Stimulated activated CD4-positive, alpha-beta T cell treated with anti-CD3 and anti-CD28 coated beads, Interleukin-4, amount 100 ng/mL, for 4 hours (primary cell): ENCODE measurements at places on chromosomes 6 and 20.

- no peak for DNase-seq
Measured at GRCh38 chr6:47446669-47447330, 30.8 kb upstream of the CD2AP start.

DNA sequence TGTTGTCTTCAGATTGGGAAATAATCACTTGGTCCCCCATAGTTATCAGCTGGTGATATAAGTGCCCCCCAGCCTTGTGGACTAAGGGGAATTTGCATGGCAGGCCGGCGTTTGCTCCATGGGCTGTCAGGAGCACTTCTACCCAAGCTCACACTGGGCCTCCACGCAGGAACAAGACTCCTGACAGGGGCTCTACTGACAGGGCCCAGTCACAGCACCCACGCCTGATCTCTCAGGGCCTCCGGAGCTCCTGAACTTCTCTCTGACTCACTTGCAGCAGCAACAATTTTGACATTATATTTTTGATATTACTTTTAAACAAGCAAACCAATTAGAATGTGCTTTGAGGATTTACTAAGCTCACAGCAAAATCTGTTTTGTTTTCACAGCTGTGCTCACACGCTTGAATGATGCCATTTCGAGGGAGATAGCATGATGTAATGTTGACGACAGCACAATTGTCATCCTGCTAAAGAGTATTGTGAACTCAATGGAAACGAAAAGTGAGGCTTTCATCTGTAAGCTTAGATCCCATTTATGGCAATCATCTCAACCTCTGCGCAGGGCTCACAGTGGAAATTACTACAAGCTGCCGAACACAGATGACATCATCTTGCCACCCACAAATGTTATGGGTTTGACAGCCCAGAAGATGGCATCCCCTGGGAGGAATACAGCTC, 28.7 kb upstream of the TXNDC5 start:
- DNase-seq = no peak

GRCh38 chr6:90386399-90387382, 90.0 kb upstream of the BACH2 start:
- no peak for DNase-seq

DNA sequence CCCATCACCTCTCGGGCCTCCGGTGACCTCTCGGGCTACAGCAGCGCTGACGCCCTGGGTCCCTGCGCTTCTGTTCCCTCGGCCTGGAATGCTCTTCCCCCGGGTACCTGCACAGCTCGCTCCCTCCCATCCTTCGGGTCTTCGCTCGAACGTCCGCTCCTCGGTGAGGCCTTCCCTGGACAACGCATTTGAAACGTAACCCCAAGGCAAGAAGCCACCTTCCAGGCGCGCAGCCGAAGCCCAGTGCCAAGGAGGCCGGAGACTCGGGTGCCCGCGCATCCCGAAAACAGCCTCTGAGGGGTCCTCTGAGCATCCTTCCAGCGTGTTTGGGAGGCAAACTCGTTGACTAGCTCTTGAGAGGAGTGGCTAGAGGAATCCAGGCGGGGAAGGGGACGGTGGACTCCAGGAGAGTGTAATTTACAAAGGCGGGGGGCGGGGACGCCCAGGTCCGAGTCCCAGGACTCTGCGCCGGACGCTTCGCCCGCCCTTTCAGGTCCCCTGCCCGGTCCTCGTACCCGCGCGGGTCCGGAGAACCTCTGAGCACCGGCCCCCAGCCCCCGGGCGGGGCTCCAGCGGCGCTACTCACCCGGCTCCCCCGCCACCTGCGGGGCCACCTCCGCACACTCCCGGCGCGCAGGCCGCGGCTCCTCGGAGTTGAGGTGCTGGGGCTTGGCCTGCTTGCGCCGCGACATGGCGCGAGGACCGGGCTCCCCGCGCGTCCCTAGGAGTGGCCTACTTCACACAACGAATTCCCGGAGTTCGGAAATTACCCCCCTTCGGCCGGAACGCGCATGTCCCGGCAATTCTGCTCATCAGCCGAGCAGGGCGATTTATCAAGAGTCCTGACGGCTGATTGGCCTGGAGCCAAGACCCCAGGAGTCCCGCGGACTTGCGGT, 86.8 kb downstream of the ZFP64 start:
- no peak for DNase-seq

GRCh38 chr20:20084296-20084752, 32.0 kb downstream of the CFAP61 start:
- no peak for DNase-seq

- DNase-seq = no peak
Measured at GRCh38 chr20:33846291-33846935, 35.3 kb downstream of the CHMP4B start.

- DNase-seq = no peak
Measured at GRCh38 chr6:13014504-13015378, 298.2 kb downstream of the PHACTR1 start.

GRCh38 chr6:110626442-110626841, 150.0 kb upstream of the SLC22A16 start:
- DNase-seq = no peak

DNA sequence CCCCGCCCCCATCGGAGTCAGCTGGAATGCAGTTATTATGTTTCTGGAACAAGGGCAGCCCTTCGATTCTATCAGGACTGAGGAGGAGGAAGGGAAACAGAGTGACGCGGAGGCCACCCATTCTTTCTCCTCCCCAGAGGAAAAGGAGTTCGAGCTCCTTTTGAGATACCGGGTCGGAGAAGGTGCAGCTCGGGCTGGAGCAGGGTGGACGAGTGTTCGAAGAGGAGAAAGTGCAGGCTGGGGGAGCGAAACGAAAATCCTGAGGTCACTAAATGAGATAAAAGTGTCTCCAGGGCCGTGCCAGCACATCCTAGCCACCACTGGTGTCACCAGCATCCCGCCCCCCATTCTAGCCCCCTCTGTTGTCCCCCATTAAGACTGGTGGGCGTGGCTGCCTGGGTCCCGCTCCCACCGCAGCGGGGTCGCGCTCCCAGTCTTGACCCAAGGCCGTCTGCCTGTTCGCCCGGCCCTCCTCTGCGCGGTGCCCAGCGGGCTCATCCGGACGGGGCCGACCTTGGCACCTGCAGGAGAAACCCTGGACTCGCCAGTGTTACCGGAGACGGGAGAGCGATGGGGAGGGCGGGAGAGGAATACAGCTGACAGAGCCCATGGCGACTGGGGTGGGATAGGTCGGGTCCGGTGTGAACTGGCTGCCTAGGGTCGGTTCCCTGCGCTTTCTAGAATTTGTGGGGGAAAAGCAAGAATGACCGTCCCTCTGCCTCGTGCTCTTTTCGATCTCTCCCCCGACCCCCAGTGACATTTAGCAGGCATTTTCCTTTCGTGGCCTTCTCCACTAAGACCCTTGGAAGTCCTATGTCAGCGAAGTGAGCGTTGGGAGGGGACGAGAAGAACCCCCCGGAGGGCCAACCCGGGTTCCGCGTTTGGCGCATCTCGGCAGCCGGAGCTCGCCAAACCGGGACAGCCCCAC, 16.2 kb downstream of the FOXA2 start:
- DNase-seq = no peak

DNA sequence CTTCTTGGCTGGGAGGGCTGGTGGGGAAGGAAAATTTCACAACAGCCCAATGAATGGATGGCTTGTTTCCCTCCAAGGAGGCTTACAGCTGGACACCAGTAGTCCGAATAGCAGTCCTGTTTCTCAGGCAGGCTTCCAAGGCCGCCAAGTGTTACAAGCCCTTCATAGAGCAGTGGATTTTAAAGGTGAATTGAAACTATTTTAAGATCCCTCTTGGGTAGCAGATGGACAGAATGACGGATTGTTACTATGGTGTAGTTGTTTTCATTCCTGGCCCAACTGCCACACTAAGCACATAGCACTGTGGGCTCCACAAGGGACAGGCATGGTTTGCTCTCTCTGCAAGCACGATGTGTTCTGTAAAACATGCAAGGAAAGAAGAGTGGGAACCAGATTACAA, 203.3 kb upstream of the TAB2 start:
- DNase-seq = no peak

DNA sequence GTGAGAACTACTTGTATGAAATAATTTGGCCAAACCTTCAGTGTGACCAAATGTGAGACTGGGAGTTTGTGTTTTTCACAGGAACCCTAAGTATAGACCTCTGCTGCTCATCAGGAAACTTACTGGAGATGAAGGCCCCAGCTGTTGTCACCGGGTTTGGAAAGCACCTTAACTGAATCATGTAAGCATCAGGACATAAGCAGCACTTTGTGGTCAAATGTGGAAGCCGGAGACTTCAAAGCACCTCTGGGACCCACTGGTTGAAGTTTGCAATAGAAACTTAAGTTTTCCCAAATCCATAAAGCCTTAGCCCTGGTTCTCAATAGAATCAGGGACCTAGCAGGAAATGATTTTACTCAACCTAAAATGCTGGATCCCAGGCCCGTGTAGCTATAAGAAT, 14.3 kb downstream of the TTPAL start:
- DNase-seq = no peak
